ENCODE measurements at places on chromosomes 4 and X.
A peak's percentile ranks its signal among the peaks of the same experiment; 100 is the strongest.

- H3K4me1 ChIP-seq: no peaks in the 10 kb centered on the region
- H3K4me3 ChIP-seq: no peak overlapping the region
- no peaks in the 10 kb centered on the region for H3K36me3 ChIP-seq
Observed at GRCh38 chr4:79831701-79832514, 241.1 kb downstream of the ANTXR2 start.

DNA sequence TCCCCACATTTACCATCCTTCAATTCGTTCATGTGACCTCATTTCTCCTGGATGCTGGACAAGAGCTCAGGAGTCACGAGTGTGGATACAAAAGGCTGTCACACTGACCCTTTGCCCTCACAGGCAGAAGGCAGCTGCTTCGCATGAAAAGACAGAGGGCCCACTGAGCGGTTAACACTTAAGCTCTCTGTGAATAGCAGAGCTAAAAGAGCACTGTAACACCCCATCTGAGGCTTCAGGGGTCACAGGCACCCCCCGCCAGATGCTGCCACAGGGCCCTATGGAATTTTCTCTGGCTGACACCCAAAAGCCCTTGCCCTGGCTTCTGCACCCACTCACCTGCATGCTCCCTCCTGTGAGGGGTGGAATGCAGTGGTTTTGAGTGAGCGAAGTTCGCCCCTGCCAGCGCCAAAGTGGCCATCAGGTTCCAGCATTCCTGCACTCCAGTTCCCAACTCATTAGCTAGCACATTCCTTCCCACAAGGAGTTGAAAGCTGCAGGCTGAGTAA lies 360.9 kb downstream of the PPP3CA start:
- H3K36me3 ChIP-seq: no peaks in the 10 kb centered on the region
- H3K4me1 ChIP-seq: no peaks in the 10 kb centered on the region
- no peak overlapping the region for H3K27ac ChIP-seq
- no peak for DNase-seq

GRCh38 chr4:113908829-113909228 lies 70.6 kb downstream of the ARSJ start:
- no peaks in the 10 kb centered on the region for H3K4me1 ChIP-seq
- no peaks in the 10 kb centered on the region for H3K36me3 ChIP-seq
- H3K27me3 ChIP-seq: no peaks in the 10 kb centered on the region
- no peak for DNase-seq
- no peak overlapping the region for H3K4me3 ChIP-seq

DNA sequence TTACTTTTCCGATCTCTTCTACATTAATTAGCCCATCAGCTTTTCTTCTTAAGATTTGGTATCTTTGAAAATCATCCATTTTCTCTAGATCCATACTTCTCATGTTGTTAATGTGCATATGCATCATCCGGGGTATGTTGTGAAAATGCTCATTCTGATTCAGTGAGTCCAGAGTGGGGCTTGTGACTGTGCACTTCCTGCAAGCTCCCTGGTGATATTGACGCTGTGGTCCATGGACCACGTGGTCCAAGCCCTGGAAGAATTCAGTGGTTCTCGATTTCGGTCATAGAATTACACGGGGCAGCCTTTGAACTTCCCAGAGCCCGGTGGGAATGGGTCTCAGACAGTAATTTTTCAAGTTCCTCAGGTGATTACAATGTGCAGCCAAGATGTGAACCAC lies 69.8 kb downstream of the ZFX start:
- H3K36me3 ChIP-seq: no peaks in the 10 kb centered on the region
- no peak overlapping the region for H3K4me3 ChIP-seq
- H3K27ac ChIP-seq: no peak overlapping the region
- H3K27me3 ChIP-seq: no peaks in the 10 kb centered on the region
- no peaks in the 10 kb centered on the region for H3K4me1 ChIP-seq

DNA sequence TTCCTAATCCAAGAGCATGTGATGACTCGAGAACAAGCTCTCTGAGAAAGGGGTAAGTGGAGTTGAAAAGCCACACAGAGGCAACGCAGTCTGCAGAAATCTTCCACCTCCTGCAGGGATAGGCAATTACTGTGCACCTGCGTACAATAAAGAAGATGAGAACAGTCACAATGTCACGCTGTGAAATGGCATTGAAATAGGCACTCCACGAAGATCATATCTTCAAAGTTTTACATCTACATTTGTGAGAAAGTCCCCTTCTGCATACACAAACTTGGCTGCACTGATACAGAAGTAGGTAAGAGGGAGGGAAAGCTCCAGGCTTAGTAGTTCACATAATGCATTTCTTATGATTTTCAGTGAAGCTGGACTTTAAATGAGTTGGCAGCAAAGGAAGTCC lies 27.1 kb downstream of the DDX60L start:
- H3K27ac ChIP-seq: no peak overlapping the region
- H3K27me3 ChIP-seq: no peaks in the 10 kb centered on the region
- no peak overlapping the region for H3K4me3 ChIP-seq
- H3K4me1 ChIP-seq: no peaks in the 10 kb centered on the region

GRCh38 chrX:46628460-46629371 lies 55.2 kb downstream of the CHST7 start:
- H3K36me3 ChIP-seq: no peaks in the 10 kb centered on the region
- peak overlapping the region; percentile 38 for H3K27ac ChIP-seq
- H3K4me1 ChIP-seq: peaks cover 7% of the 10 kb centered on the region
- no peaks in the 10 kb centered on the region for H3K27me3 ChIP-seq
- H3K4me3 ChIP-seq: no peak overlapping the region

- H3K4me1 ChIP-seq: no peaks in the 10 kb centered on the region
- H3K4me3 ChIP-seq: no peak overlapping the region
Observed at GRCh38 chr4:1940566-1940965, 68.2 kb downstream of the NELFA start.

DNA sequence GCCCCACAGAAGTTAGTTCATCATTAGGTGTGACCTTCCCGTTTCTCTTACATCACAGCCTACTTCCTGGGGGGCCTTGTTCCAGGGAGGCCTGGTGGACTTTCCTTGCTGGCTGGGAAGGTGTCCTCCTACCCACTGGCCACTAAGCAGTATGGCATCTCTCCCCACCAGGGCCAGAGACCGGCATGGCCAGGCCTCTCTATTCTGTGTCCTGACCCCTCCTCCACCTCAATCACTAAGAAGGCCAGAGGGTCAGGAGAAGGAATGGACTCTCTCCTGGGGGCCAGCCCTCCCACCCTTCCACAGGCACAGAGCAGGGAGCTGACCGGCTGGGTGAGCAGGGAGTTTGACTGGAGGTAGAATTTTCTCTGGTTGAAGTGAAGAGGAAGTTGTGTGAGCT lies 81.9 kb downstream of the PJA1 start:
- no peaks in the 10 kb centered on the region for H3K36me3 ChIP-seq
- H3K27me3 ChIP-seq: no peaks in the 10 kb centered on the region
- H3K27ac ChIP-seq: no peak overlapping the region
- H3K4me1 ChIP-seq: no peaks in the 10 kb centered on the region
- no peak for DNase-seq

DNA sequence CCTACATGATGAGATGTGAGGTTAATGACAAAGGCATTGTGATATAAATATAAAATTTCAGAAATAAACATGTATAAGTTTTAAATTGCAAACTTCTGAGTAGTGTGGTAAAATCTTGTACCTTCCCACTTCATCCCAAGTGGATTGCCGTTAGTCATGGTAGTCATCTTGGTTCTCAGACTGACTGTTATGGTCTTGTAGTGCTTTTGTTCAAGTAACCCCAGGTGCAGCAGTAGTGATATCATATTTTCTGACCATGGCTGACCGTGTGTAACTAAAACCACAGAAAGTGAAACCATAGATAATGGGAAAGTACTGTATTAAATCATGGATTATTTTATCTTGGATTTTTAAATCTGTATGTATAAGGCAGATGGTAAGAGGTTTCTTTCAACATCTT lies 74.8 kb upstream of the SLIT2 start:
- no peaks in the 10 kb centered on the region for H3K4me1 ChIP-seq
- no peaks in the 10 kb centered on the region for H3K27me3 ChIP-seq
- H3K27ac ChIP-seq: no peak overlapping the region
- no peaks in the 10 kb centered on the region for H3K36me3 ChIP-seq
- no peak for DNase-seq

DNA sequence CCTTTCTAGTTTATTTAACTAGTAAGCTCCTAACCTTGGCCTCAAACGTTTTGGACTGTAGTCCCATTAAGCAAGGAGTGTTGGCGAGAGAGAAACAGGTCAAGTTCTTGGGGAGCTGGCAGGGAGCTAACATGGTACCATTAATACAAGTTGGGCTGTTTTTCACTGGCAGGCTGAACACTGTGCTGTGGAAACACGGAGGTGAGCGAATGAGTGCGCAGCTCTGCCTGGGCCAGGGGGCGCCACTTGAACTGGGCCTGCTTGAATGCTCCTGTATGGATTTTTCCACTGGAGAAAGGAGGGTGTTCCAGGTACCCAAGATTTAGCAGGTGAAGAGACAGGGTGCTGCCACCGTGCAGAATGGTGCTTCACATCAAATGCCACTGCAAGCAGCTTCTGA lies 7.4 kb upstream of the SMS start:
- DNase-seq: no peak
- no peak overlapping the region for H3K4me3 ChIP-seq
- H3K27me3 ChIP-seq: no peaks in the 10 kb centered on the region
- H3K27ac ChIP-seq: no peak overlapping the region
- H3K36me3 ChIP-seq: no peaks in the 10 kb centered on the region
- no peaks in the 10 kb centered on the region for H3K4me1 ChIP-seq
